H9 (cell line): ENCODE measurements at places on chromosomes 11 and 22. TPM values are rescaled to one million over a fixed set of nuclear protein-coding genes. Genes with fewer than 3 reads are reported as not detected.

KLHDC7B gene
- not detected in 2 replicates for total RNA-seq

DNA sequence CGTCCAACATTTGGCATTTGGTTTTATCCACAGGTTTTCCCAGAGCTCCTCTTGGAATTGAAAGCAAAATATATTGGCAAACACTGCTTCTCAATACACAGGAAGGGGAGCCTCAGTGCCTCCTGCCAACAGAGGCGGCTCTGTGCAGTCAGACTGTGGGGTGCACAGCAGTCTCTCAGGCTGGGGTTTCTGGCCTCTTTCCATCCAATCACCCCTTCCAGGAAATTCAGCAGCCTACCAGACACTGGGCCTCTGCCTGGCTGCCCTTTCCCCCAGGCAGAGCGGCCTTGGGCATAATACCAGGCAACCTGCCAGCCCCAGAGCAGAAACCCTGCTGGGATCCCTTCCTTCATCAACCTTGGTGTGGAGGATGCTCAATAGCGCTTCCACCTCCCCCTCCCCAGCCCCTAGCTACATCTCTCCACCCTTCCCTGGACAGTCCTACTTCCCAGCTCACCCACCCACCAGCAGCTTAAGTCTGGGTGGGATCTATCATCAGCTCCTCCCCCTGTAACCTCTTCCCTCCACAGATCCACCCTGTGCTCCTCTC is 17.8 kb upstream of the RAPSN start:
- no peak overlapping the region for H3K27ac ChIP-seq
- peaks cover 20% of the 10 kb centered on the region; the same call in 2 of the 3 replicates for H3K36me3 ChIP-seq
- no peak for DNase-seq
- H3K4me3 ChIP-seq, result no peak overlapping the region
- H3K4me1 ChIP-seq, result peaks cover 3% of the 10 kb centered on the region; the same call in 1 of the 2 replicates

ACTN3 gene
- total RNA-seq, result 45.7 TPM in 2 replicates

WBP2NL gene
- 0.22 TPM in 1 of 2 replicates, not detected in the other for total RNA-seq

GRCh38 chr11:133347988-133348387 is 184.3 kb downstream of the OPCML start:
- H3K27ac ChIP-seq, result no peak overlapping the region
- no peak for DNase-seq
- H3K27me3 ChIP-seq, result no peaks in the 10 kb centered on the region
- H3K4me1 ChIP-seq, result peaks cover 3% of the 10 kb centered on the region; the same call in 1 of the 2 replicates
- no peak overlapping the region for H3K4me3 ChIP-seq

DNA sequence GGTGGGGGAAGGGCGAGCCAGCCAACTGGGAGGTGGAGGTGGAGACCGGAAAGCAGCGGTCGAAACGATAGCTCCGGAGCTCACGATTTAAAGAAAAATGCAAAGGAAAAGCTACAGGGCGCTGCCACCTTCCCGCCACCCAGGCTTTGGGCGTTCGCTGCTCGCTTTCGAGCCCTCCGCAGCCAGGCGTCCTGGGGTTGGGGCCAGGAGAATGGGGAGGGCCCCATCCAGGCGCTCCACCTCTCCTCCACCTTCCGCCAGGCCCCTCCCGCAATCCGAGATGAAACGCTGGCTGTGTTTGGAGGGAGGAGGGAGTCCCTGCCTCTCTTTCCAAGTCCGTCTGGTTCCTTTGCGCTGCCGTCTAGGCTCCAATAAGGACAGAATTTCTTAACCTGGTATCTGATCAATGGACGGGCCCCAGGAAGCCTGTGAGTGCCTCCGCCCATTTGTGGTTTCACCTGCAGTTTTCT is 483 bp upstream of the ABTB2 start:
- H3K27ac ChIP-seq, result peak overlapping the region; percentile 63
- no peaks in the 10 kb centered on the region for H3K36me3 ChIP-seq
- H3K4me3 ChIP-seq, result peak overlapping the region; percentile 83
- no peak for DNase-seq
- peaks cover 13% of the 10 kb centered on the region; the same call in 1 of the 2 replicates for H3K27me3 ChIP-seq
- peaks cover 2% of the 10 kb centered on the region; the same call in 1 of the 2 replicates for H3K4me1 ChIP-seq

- H3K4me1 ChIP-seq, result no peaks in the 10 kb centered on the region; the same call in 1 of the 2 replicates
- no peak overlapping the region for H3K4me3 ChIP-seq
- H3K27ac ChIP-seq, result no peak overlapping the region
- H3K36me3 ChIP-seq, result no peaks in the 10 kb centered on the region
These were observed 350.5 kb downstream of the CNTN5 start for GRCh38 chr11:99371257-99371656.

VWA5A gene
- total RNA-seq, result 15.6 and 16.5 TPM in 2 replicates

GRCh38 chr11:34191578-34191977 is 86.1 kb downstream of the NAT10 start:
- H3K27ac ChIP-seq, result no peak overlapping the region
- no peak overlapping the region for H3K4me3 ChIP-seq
- H3K4me1 ChIP-seq, result peaks cover 16% of the 10 kb centered on the region; the same call in 1 of the 2 replicates
- H3K27me3 ChIP-seq, result no peaks in the 10 kb centered on the region

DNA sequence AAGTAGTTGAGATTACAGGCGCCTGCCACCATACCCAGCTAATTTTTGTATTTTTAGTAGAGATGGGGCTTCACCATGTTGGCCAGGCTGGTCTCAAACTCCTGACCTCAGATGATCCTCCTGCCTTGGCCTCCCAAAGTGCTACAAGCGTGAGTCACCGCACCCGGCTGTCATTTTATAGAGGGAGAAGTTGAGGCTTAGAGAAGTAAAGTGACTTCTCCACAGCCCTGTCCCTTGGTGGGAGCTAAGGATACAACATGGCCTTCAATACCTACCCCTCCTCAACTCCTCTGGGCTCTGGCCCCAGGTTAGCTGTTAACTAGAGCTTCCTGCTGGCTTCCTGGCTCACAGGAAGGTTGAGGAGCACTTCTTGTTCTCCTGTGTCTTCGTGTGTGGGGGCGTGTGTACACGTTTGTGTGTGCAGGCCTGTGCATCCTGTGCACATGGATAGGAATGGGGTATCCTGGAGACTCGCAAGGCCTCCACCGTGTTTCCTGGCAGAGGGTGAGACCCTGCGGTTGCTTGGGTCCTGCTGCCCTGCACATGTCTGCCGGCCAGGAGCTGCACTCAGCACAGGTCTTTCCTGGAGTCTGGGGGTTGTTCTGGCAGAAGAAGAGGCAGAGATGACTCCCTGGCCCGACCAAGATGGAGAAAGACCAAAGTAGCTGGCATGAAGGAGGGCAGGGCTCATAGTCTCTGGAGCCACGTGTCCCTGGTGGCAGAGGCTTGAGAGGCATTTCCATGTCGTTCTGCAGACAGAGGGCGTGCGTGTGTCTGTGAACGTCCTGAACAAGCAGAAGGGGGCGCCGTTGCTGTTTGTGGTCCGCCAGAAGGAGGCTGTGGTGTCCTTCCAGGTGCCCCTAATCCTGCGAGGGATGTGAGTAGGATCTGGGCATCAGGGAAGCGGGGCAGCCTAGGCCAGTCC is 2.4 kb downstream of the SIDT2 start:
- H3K27me3 ChIP-seq, result no peaks in the 10 kb centered on the region
- H3K27ac ChIP-seq, result no peak overlapping the region
- peaks cover 6% of the 10 kb centered on the region; the same call in 1 of the 2 replicates for H3K4me1 ChIP-seq
- peak overlapping the region; percentile 29 for H3K4me3 ChIP-seq
- peak; percentile 95 for DNase-seq

GRCh38 chr11:112318661-112319060 is 58.0 kb upstream of the PLET1 start:
- peaks cover 1% of the 10 kb centered on the region; the same call in 1 of the 2 replicates for H3K36me3 ChIP-seq

DNA sequence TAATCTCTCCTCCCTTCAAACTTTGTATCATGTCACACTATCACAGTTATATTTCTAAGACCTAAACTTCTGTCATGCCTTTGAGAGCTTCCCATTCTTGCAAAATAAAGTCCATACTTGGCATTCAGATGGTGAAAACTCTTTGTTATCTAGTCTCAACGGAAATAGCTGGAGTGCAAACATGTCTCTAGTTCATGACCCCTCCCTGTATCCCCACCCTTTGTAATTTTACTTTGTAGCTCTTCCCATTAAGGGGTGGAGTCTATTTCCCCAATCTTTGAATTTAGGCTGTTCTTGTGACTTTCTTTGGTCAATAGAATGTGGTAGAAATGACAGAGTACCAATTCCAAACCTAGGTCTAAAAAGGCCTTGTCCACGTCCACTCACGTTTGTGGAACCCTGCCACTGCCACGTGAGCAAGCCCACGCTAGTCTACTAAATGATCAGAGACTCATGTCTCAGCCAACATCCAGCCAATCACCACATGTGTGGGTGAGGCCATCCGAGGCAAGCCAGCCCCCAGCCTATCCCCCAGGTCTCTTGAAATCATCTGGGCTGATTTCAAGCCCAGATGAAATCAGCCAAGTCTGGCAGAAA is 23.4 kb downstream of the SLN start:
- DNase-seq, result no peak
- no peaks in the 10 kb centered on the region for H3K27me3 ChIP-seq
- H3K4me1 ChIP-seq, result no peaks in the 10 kb centered on the region
- no peak overlapping the region for H3K27ac ChIP-seq
- no peaks in the 10 kb centered on the region for H3K36me3 ChIP-seq
- H3K4me3 ChIP-seq, result no peak overlapping the region

PLEKHB1 gene
- 34.0 and 37.1 TPM in 2 replicates for total RNA-seq

CYP2D6 gene
- 2.0 and 2.3 TPM in 2 replicates for total RNA-seq

ELMOD1 gene
- total RNA-seq, result 0.61 and 0.81 TPM in 2 replicates
